ENCODE measurements at places on chromosomes 2 and 18. TPM values are rescaled to one million over a fixed set of nuclear protein-coding genes. Genes with fewer than 3 reads are reported as not detected.

DNA sequence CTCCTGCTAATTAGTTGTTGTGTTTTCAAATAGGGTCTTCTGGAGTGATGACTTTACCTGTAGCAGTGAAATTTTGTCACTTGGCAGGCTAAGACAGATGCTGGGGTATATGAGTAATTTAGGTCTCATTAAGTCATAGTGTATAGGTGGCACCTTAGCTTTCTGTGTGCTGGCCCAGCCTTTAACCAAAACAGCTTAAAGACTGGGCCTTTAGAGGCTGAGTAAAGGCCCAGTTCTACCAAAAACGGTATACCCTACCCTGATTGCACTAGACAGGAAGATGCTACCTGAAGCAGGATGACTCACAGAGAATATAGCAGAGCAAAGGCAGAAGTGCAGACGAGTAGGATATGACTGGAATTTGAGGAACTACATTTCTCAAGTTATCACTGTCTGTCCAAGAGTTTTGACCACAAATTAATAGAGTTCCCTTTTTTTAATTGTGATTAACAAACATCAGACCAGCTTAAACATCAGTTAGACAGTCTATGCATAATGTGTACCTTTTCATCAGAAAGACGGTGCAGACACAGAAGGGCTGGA, 337.9 kb upstream of the SALL3 start:
- no peak for DNase-seq

The SULT6B1 gene
- total RNA-seq = not detected

DNA sequence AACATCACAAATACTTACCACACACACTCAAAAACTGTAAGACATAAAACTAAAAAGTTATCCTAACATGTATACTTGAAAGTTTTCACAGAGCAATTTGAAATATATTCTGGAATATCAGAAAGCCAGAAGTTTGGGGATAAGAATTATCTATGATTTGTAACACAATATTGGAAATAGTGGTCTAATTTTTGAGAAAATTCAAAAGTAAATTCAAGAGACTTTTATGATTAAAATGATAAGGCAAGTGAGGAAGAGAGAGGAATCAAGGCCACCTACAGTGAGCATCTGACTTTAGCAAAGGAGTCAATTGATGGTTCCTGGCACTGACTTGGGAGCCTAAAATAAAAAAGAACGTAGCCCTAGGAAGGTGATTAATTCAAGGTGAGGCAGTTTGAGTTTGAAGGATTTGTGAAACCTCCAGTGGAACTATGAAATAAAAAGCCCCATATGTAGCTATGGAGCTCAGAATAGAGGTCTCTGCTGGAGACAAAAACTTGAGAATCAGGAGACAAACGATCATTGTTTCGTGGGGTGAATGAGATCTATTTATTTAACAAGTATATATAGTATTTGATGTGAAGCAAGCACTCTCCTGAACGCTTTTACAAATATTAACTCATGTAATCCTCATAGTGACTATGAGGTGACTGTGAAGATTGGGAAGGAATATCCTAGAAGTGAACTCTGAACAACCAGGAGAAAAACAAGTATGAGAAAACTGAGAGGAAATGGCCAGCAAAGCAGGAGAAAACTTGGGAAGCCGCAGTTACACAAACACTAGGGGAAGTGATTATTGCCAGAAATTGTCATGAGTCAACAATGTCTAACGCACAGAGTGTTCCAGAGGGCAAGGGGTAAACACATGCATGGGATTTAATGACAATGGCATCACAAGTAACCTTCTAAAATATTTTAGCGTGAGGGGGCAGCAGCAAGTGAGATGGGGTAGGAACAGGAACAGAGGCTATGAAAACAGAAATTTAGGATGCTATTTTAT, 12.8 kb downstream of the TFPI start:
- peak; percentile 96 for DNase-seq

The LCT gene
- 0.07 TPM for total RNA-seq

The TUBA3D gene
- not detected for total RNA-seq

The KLHL30 gene
- not detected for total RNA-seq

Data from endothelial cell of umbilical vein (primary cell).